ENCODE measurements at places on chromosomes 3 and 15. TPM values are rescaled to one million over a fixed set of nuclear protein-coding genes. Genes with fewer than 3 reads are reported as not detected.

The SCN11A gene
- not detected for total RNA-seq

The CACNA1D gene
- not detected for total RNA-seq

The ADAMTS7 gene
- total RNA-seq = 1.6 TPM

The ACKR4 gene
- total RNA-seq = not detected

The FBXO40 gene
- total RNA-seq = not detected

The PDE12 gene
- 11.9 TPM for total RNA-seq

The SAMD7 gene
- not detected for total RNA-seq

The SUCNR1 gene
- total RNA-seq = 0.05 TPM

The LCMT2 gene
- total RNA-seq = 17.4 TPM

The ADAMTS17 gene
- 0.50 TPM for total RNA-seq

The SPINK8 gene
- total RNA-seq = not detected

The UBL7 gene
- total RNA-seq = 32.8 TPM

The TRPM1 gene
- total RNA-seq = 0.08 TPM

The FSIP1 gene
- total RNA-seq = 0.79 TPM

The MUC20 gene
- not detected for total RNA-seq

The ASB14 gene
- not detected for total RNA-seq

The REC114 gene
- total RNA-seq = not detected

The PPM1L gene
- 0.24 TPM for total RNA-seq

Data from SJSA1 (cell line).